ENCODE measurements at places on chromosomes 12 and 14. TPM values are rescaled to one million over a fixed set of nuclear protein-coding genes. Genes with fewer than 3 reads are reported as not detected.

DNA sequence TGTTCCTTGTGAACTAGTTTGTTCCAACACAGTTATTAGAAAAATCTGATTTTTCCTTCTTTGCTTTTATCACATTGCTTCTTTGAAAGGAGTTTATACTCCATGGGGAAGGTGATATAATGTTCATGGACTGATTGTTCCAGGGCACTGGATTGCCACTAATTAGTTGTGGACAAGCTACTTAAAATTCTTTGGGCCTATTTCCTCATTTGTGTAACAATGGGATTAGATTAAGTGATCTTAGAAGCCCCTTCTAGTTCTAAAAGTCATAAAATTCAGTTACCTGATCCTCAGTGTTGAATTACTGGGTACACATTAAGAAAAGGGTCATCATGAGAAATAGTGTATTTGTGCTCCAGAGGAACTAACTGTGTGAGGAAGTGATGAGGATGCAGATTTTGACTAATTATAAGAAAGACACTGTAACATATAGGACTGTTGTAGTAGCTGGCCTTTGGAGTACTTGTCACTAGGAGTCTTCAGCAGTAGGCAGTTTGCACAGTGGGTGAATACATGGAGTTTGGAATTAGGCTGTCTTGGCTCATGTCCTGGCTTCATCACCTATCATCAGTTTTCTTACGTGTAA, 82.2 kb downstream of the MIA2 start:
- DNase-seq, result no peak

FLVCR2 gene
- 8.7 TPM for total RNA-seq

DNA sequence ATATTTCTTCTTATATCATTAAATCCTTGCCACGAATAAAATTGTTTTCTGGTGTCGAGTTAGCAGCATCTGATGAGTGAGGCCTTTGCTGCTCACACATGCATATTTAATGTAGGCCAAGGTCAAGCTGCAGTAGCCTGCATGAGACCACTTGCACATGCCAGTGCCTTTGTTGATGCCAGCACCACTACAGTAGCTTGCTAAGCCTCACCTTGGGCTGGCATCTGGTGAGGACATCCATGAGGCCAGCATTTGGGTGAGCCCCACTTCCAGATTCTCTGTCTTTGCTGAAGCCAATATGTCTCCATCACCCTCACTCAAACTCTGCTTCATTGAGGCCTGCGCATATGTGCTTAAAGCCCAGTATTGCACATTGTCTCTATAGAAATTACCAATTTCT, 8.0 kb downstream of the CCDC59 start:
- no peak for DNase-seq

DNA sequence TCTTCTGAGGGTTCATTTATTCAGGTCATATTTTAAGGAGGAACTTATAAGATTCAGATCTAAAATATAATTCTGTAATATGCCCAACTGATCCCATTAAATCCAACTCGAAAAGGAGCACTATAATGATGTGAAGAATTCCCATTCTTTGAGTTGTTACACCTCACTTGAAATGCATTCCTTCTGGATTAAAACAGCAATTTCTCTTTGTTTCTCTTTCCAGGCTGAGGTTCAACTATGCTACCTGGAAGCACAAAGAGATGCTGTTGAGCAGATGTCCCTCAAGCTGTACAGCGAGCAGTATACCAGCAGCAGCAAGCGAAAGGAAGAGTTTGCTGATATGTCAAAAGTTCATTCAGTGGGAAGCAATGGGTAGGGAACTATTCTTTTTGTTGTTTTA, 260.6 kb upstream of the NPAS3 start:
- no peak for DNase-seq

RND1 gene
- 14.6 TPM for total RNA-seq

MIA2 gene
- total RNA-seq, result 81.7 TPM

Measured in mucosa of gallbladder (tissue), 1 donor.